Tongue (tissue), 3 donors: ENCODE measurements at places on chromosomes 3 and 15. TPM values are rescaled to one million over a fixed set of nuclear protein-coding genes. Genes with fewer than 3 reads are reported as not detected.

Gene GXYLT2
- 47.7 TPM for total RNA-seq

DNA sequence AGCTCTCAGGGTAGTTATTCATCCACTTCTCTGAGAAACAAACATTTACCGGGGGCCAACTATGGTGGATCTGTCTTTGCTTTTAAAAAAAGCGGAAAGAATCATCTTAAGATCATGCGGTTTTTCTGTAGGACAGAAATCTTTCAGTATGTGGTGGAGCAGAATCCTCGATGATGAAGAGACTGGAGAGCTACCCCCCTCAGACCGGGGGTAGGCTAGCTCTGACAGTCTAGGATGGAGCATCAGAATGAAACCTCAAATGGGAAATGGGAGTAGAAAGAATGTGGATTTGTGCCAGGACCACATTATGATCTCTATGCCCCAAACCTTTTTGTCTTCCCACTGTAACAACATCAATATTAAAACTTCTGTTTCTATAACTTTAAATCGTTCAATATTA is 30.3 kb downstream of the TPRG1 start:
- no peak for DNase-seq

GRCh38 chr15:23514484-23514883 is 51.0 kb upstream of the MKRN3 start:
- DNase-seq = no peak

- no peak for DNase-seq
These were observed 30.8 kb upstream of the MAP3K13 start for GRCh38 chr3:185332026-185332735.

DNA sequence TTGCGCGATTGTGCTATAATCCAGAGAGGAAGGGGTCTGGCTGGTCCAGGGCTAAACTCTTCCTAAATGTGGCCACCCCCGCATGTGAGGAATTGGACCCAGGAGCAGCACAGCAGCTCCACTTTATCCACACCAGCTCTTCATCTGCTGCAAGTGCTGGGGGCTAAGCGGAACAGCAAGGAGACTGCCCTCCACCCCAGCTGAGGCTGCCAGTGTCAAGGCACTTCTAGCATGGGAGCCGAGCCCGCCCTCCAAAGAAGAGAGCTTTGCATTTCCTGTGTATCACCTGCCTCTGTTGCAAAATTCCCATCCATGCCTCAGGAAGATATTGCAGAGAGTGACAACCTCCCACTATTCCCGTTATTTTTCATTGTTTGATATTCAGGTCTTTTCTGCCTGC is 333.6 kb downstream of the ARRDC4 start:
- DNase-seq = no peak
